ENCODE measurements at places on chromosomes 11 and 22. TPM values are rescaled to one million over a fixed set of nuclear protein-coding genes. Genes with fewer than 3 reads are reported as not detected.

APOA5 gene
- 0.09 TPM for polyA plus RNA-seq

GAL3ST3 gene
- 35.0 TPM for polyA plus RNA-seq

TSGA10IP gene
- 8.2 TPM for polyA plus RNA-seq

OR4A16 gene
- not detected for polyA plus RNA-seq

CHRDL2 gene
- 0.49 TPM for polyA plus RNA-seq

MISFA gene
- 0.51 TPM for polyA plus RNA-seq

OR2AG1 gene
- polyA plus RNA-seq, result not detected
